ENCODE measurements at places on chromosomes 7 and 10.

GRCh38 chr7:155009570-155010157 is 6.7 kb upstream of the PAXIP1 start:
- no peak for DNase-seq

- no peak for DNase-seq
These were observed 71.0 kb upstream of the ZNF479 start for GRCh38 chr7:57203161-57203791.

- DNase-seq: peak; percentile 50
These were observed 27.1 kb downstream of the ATXN7L1 start for GRCh38 chr7:105849122-105849855.

DNA sequence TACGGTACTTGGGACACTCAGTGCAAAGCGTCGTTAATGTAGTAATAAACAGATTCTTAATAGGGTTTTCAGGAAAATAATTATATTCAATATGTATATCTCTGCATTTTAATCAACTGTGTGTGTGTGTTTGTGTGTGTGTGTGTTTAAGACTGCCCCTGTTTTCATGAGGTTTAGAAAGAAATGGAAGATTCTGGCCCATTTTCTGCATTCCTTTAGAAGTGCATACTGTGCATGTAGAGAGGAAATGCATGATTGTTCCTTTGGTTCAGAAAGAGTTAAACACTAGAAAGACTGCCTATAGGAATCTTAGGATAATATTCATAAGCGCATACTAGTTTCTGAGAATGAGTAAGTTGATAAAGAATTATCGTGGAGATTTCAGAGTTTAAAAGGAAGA is 975 bp downstream of the CNTNAP2 start:
- no peak for DNase-seq

- DNase-seq: no peak
These were observed 41.1 kb upstream of the TMEM229A start for GRCh38 chr7:124074007-124074406.

DNA sequence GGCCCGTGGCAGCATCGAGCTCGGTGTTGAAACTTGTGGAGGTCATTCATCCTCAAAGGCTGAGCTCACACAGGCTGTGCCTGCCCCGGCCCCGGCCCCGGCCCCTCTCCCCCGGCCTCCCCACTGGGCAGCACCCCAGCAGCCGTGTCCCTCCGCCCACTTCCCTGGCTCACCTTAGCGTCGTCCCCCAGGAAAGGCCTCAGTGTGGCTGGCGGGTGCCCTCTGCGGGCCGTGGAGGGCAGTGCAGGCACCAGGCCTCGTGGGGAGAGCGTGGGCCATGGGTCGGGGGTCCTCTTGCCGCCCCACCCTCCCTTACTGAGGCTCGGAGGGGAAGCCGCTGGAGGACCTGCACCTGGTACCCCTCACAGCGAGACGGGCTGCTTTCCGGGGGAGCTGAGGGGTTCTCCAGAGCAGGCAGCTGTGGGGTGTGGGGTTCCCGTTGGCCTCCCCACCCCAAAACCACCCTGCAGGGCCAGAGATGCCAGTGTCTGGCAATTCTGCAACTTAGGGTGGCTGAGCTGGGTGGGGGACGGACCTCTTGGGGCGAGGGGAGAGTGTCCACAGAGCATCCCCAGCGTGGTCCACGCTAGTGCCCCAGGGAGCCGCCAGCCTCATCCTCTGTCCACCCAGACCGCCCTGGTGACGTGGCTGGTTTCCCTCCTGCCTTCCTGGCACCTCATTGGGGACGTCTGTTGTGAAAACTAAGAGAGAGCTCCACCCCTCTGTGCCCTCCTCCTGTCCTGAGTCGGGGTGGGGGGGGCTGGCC is 44.2 kb upstream of the DPYSL4 start:
- no peak for DNase-seq

DNA sequence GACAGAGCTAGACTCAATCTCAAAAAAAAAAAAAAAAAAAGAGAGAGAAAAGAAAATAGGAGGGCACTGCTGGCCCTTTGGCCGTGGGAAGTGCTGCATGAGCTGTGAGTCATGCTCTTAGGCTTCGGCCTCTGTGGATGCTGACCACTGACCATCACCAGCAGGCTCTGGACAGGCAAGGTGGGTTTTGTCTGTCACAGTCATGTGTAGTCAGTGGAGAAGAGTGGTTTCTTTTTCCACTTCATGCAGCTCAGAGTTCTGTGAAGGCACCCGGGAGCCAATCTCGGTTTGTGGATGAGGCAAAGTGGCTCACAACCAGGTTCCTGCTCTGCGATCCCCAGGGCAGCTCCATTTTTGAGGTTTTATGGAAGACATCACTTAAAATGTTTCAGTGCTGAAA is 58.1 kb downstream of the PRTFDC1 start:
- DNase-seq: peak; percentile 55

DNA sequence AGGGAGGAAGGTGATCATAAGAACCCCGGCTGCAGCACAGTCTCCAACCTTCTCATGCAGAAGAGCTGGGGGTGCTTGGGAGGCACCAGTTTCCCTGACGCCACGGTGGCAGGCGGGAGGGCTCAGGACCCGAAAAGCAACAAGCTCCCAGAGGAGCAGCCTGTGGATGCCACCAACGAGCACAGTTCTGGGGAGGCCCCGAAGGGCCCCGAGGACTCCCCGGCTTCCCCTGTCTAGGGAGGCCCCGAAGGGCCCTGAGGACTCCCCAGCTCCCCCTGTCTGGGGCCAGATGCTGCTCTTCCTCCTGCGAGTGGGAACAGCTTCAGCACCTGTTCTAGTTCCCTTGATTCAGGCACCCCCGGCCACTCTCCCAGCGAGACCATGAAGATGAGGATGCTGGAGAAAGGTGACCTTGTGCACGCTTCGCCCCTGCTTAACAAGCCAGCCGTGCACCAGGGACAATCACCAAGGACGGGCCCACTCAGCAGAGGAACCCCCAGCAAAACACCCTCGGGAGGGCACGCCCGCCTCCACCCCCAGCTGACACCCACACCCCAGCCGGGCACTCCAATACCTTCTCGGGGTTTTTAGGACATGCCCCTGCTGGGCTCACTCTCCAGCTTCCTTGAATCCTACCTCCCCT is 112.5 kb downstream of the PTPRN2 start:
- no peak for DNase-seq

GRCh38 chr7:18393465-18394118 is 102.0 kb upstream of the HDAC9 start:
- DNase-seq: no peak

GRCh38 chr7:27930910-27931476 is 191.0 kb downstream of the TAX1BP1 start:
- DNase-seq: no peak

DNA sequence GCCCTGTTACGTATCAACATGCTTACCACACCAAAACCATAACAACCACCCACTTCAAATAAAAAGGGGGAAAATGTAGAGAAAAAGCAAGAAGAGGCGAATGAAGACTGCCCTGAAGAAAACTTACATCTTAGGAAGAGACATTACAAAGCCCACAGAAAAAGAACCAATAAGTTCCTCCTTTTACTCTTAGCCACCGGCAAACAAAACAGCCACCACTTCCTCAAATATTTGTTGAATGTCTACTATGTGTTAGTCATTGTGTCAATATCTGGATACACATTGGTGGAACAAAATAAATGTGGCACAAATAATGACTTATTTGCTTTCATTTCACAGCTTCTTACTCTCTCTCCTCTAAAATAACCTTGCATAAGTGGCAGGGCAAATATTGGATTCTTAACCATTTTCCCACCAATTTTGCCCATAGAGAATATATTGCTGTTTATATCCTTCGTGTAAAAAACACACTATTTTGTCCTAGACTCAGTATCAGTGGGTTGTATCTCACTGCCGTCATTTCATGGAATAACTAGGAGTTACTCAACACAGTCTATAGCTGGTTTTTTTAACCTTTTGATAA is 106.8 kb downstream of the ANK3 start:
- no peak for DNase-seq

Measured in SW 1271 (cell line).